ENCODE measurements at places on chromosomes 3 and 15. TPM values are rescaled to one million over a fixed set of nuclear protein-coding genes. Genes with fewer than 3 reads are reported as not detected.
A peak's percentile ranks its signal among the peaks of the same experiment; 100 is the strongest.

The LMLN gene
- 6.0 TPM for total RNA-seq

The TRANK1 gene
- 52.3 TPM for total RNA-seq

The BTBD1 gene
- 67.4 TPM for total RNA-seq

GRCh38 chr15:79431636-79432344 is at the start of gene MINAR1:
TSS of gene MINAR1 (plus strand) at chr15:79432336. CDS start at chr15:79456148, 23,812 bp downstream.
- peaks cover 8% of the 10 kb centered on the region for H3K4me1 ChIP-seq
- H3K4me3 ChIP-seq, result peak within 1 kb of the TSS; percentile 19
- H3K27ac ChIP-seq, result no peak within 1 kb of the TSS
- H3K36me3 ChIP-seq, result no peaks in the 10 kb centered on the region

DNA sequence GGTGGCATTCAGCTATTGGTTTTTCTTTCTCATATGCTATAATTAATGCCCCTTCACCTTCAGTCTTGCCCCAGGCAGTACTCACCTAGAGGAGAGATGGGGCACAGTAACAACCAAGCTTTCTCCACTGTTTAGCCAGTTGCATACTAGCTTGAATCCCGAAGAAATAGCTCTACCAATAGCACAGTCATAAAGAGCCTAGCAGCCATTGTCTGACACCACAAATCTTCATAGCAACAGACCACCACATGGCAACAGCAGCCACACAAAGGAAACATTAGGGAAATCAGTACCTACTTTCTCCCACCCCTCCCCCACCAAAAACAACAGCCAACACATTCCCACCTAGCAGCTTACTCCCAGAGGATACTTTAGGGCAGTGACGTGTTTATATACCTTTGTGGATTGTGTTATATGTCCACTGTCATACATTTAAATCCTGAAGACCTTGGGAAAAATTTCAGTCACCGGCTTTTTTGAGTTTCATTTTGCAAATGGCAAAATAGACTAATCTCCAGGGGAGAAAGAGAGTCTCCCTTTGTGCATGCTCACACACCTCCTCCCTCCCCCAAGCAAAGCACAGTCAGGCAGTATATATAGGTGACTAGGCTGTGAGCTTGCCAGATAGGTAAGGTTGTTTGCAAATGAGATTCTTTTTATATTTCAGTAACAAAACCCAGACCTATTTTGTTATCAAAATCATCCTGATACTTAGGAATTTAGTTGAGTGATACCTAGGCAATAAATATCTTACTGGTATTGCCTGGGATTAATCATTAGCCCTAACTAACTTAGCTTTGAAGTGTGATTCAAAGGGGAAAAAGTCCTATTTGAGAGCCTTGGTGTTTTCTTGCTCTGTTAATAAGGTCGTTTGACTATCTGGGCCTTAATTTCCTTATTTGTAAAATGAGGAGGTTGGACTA is 140.6 kb downstream of the RBPMS2 start:
- DNase-seq, result peak; percentile 73
- peaks cover 73% of the 10 kb centered on the region for H3K4me1 ChIP-seq
- peak overlapping the region; percentile 83 for H3K27ac ChIP-seq
